Stimulated activated CD8-positive, alpha-beta memory T cell treated with anti-CD3 and anti-CD28 coated beads, Interleukin-7, amount 100 ng/mL, for 1 hour (primary cell): ENCODE measurements at places on chromosomes 13 and 19.

DNA sequence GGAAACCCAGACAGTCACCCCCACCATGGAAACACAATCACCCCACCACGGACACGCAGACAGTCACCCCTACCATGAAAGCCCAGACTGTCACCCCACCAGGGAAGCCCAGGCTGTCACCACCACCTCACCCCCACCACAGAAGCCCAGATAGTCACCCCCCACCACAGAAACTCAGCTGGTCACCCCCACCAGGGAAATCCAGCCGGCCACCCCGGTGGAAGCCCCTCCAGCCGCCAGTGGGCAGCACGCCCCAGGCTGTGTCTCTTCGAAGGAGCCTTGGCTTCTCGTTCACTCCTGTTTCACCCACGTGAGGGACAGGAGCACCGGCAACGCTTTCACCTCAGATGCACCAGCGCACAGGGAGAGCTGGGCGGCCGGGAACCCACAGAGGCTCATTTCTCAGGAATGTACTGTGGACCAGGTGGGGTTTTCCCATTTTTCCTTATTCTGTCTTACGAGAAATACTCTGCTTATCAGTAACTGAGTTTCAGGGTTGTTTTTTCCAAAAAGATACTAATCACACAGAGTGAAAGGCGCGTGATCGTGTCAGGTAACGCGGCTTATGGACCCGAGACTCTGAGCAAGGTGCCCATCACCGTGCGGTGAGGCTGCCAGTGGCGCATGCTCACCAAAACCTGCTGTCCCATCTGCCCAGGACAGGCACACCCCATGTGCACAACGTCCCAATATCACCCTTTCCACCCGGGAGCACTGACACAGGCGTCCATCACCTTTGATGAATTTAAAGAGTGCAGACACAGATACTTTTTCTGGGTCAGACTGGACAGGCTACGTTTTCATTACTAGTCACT lies 28.0 kb downstream of the CARS2 start:
- DNase-seq: no peak

DNA sequence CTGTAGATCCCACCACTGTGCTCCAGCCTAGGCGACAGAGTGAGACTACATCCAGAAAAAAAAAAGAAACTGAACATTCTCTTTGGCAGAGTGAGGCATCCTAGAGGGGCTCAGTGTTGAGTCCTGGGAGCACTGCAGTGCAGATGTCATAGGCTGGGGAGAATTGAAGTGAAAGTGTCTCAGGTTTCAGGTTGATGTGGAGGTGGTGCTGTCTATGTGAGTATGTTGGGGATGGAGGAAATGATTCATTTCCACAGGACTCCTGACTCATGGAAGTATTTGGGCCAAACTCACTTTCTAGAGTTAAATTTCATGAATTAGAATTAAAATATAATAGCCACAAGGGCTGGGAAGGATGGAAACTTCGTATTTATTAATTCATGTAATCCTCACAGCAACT lies 134.4 kb upstream of the TSC22D1 start:
- DNase-seq: no peak

GRCh38 chr19:29217616-29218015 lies 4.7 kb upstream of the UQCRFS1 start:
- no peak for DNase-seq

DNA sequence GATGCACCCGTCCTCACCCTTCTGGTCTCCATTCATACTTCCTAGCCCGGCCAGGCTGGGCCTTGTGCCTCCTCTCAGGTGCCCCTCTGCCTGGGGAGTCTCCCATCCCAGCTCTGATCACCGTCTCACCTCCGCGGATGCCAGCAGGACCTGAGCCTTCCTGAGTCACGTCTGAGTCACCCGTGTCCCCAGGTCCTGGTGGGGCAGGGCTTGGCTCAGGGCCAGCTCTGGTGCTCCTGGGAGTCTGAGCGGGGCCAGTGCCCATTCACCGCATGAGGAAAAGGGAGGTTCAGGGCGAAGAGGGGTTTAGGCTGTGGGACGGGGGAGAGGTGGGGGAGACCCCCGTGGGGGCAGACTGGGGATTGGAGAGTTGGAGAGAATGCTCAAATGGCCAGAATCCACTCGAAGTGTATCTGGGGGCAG lies 593 bp downstream of the ATP8B3 start:
- DNase-seq: no peak

DNA sequence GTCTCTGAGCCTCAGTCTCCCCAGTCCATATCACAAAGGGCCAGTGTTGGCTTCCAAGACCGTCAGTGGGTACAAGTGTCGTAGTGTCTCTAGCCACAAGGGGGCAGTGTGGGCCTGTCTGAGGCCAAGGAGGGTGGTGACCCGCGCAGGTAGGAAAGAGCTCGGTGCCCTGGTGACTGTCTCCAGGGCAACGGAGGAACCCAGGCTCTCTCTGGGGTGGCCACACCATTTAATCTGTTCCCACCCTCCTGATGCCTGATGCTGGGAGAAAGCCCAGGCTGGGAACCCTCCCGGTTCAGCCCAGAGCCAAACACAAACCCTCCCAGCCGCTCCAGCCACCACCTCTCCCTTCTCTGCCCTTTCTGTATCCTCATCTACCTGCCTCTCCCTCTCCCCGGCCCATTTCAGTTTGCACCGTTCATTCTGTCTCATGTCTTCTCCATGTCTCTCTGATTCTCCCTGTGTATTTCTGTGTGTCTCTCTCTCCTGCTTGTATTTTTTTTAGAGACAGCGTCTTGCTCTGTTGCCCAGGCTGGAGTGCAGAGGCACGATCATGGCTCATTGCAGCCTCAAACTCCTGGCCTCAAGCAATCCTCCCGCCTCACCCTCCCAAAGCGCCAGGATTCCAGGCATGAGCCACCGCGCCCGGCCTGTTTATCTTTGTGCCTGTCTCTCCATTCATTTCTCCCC lies 17.5 kb upstream of the MEIS3 start:
- DNase-seq: peak; percentile 65

DNA sequence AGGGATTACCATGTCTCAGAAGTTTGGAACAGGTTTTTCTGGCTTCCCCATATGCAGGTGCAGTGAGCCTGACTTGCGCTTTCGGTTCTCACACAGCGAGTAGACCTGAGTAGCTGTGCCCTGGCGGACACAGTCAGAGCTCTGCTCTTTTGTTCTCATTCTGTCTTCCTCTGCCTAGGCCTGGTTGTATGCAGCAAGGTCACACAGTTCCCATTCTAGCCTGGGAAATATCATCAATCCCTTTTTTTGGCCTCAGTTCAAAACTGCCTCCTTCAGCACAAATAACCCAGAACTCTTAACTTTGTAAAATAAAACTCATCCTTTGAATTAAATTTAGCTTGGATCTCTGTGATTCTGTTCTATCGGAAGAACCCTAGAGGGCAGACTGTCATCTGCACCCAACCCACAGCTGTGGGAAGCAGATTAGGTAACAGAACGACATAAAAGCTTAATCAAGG lies 10.2 kb downstream of the OXGR1 start:
- no peak for DNase-seq

DNA sequence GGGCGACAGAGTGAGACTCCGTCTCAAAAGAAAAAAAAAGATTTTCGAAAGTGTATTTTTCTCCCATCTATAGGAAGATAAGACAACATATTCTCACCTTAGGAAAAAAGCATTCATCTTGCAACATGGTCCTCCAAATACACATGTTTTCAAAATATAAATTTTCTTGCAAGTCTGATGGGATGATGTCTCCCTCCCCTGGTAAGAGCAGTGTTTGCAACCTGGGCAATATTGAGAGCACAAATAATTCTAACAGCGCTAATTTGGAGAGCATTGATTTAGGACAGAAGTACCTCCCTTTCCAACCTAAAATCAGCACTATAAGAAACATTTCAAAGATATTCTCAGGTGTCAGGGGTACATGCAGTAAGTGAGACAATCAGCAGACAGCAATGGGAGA lies 61.0 kb upstream of the SHISA2 start:
- no peak for DNase-seq

- no peak for DNase-seq
These were observed 3.2 kb downstream of the IL17D start for GRCh38 chr13:20706661-20707060.

- no peak for DNase-seq
These were observed 169.3 kb downstream of the STK24 start for GRCh38 chr13:98407575-98407974.

GRCh38 chr13:110042253-110042950 lies 256.0 kb upstream of the IRS2 start:
- no peak for DNase-seq

- no peak for DNase-seq
These were observed 61.8 kb downstream of the OLFM4 start for GRCh38 chr13:53090461-53090860.

DNA sequence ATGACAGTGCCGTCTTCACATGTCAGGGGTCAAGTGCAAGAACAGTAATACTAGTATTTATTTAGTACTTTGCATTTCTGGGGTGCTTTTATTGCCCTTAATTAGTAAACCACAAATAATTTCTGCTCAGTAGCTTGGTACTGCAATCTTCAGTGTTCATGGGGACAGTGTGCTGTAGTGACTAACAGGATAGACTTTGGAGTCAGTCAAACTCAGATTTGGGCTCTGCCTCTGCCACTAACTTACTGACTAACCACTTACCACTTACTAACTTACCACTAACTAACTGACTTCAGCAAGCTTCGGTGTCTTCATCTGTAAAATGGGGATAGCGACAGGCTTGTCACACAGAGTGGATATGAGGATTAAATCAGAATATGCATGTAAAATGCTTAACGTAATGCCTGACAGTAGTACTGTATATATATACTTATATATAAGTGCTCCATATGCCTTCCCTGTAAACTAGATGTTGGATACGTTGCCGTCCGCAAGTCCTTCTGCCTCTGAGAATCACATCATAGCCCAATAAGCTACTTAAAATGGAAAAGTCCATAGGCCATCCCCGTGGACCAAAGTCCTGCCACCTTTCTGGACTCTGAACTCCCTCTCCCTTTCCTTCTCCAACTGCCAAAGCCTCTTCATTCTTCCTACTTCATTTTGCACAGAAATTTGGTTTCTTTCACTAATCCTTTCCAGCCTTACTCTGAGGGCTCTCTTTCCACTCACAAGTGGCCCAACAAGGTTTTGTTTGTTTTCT lies 158.1 kb downstream of the ZIC5 start:
- DNase-seq: no peak

DNA sequence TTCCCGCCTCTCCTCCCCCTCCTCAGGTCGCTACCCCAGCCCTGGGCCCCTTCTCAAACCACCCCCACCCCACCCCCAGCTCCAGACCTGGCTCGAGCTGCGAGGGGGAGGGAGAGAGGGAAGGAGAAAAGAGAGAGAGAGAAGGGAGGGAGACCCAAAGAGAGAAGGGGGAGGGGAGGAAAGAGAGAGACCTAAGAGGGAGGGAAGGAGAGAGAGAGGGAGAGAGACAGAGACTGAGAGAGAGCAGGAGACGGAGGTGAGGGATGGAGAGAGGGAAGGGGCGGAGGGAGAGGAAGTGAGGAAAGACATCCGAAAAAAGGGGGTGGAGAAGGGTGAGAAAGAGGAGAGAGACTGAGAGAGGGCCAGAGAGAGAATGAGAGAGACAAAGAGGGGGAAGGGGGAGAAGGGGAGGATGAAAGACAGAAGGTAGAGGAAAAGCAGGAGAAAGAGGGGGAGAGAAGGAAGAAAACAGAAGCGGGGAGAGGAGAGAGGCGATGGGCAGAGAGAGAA lies 2.0 kb upstream of the SPACA6 start:
- DNase-seq: no peak

GRCh38 chr19:30638889-30639288 lies 266.7 kb downstream of the ZNF536 start:
- DNase-seq: no peak

GRCh38 chr13:95067303-95067702 lies 233.9 kb downstream of the ABCC4 start:
- no peak for DNase-seq
